ENCODE measurements at places on chromosomes 16 and 17.

DNA sequence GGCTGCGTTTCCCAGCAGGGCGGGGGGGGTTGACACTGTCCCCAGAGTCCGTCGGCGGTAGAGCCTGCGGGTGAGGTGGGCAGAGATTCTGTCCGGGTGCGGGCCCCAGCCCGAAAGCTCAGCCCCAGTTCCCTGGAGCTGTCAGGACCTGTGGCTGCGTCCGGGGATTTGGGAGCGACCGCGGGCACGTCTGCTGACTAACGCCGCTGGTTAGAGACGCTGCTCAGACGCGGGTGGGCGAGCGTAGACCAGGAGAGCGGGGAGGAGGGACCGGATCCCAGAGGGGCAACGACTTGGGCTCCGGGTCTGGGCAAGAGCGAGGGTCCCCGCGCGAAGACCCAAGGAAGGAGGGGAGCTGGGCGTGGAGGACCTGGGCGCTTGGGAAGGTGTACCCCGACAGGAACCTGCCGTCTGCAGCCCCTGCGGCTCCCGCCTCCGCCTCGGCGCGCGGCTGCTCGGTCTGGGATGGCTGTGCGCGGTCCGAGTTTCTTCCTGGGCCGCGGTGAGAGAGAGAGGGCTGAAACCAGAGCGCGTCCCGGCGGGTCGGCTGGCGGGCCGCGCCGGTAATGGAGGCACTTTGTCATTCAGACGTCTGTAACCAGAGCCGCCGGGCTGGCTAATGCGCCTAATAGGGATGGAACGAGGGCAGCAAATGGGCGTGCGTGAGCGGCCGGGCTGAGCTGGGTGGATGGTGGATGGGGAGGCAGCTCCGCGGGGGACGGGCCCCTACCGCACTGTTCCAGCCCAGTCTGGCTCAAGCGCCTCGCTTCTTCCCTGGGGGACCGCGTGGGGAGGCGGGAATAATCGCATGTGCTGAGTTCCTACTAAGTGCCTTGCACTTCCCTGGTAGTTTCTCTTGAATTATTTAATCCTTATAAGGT, 2.3 kb downstream of the NGFR start:
- peak; percentile 47 for DNase-seq

DNA sequence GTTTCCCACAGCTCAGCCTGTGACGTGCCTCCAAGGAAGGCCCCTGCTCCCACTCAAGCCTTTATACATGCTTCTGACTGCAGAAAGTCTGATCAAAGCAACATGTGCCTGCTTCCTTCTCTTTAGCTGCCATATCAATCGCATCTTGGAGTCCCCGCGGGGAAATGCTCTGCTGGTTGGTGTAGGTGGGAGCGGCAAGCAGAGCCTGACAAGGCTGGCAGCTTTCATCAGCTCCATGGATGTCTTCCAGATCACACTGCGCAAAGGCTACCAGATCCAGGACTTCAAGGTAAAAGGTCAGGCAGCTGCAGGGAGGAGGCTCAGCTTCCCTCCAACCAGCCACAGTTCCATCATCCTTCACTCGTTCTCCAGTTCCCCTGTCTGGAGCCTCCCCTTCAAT, 189.7 kb downstream of the ZNF18 start:
- no peak for DNase-seq

DNA sequence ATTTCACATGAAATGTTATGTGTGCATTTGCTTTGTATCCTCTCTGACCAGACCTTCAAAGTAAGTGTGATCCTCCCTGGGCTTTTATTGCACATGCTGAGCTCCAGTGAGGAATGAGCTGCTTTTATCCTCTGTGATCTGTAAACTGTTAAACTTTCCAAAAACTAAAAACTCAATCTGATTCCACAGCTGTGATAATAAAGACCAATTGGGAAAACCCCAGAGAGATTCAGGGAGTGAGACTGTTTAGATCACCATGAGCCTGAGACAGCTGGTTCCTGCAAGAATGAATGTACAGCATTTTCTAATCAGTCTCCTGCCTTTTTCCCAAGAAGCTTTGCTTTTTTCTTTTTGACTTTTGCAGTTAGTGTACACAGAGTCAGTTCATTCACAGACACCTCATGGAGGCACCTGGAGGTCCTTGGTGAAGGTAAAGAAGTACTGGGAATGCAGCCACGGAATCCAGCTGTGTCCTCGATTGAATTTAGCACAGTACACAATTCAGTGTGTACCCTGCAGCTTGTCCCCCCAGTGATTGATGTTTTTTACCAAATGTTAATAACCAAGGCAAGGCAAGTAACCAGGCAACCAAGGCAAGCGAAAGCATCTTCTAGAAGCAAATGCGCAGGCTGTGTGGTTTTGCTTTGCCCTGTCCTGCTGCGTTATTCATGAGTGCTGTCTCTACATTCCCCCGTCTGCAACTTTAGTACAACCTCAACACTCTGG, 182.6 kb downstream of the LGALS9B start:
- DNase-seq, result no peak

DNA sequence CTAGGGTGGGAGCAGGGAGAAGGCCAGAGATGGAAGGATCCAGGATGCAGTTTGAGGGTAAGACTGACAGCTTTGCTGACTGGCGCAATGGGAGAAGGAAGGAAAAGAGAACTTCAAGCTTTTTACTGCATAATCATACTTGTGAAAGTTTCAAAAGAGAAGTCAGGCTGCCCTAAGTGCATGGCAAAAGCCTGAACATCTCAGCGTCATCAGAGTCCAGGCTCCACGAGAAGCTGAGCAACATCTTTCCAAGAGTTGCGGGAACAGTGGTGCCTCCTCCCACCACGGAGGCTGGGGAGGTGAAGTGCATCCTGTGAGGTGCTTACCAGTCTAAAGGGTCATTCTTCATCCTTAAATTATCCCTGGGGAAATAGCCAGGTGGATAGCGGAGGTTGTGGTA, 26.9 kb upstream of the SLC38A8 start:
- no peak for DNase-seq

DNA sequence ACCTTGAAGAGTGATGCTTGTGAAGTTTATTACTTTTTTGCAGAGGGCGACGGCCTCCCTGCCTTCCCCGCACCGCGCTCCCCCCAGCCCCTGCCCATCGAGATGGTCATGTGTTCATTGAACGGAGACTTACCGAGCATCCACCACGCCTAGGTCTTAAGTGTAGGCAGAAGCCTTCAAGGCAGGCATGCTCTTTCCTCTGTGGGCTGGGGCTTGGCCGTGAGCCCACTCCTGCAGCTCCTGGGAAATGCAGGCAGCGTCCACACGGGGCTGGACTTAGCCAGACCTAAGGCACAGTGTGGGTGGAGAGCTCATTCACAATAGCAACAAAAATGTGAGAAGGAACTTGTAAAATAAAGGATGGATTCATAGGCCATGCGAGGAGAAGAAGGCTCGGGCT, 19.2 kb downstream of the RNF213 start:
- peak; percentile 90 for DNase-seq

- no peak for DNase-seq
These were observed 1.8 kb downstream of the MYH10 start for GRCh38 chr17:8628609-8629169.

- DNase-seq, result no peak
These were observed 7.2 kb upstream of the ARHGDIA start for GRCh38 chr17:81878294-81878693.

Measured in EH (cell line).